ENCODE measurements at places on chromosomes 11 and 22.

GRCh38 chr22:46910624-46911023 lies 148.2 kb downstream of the TBC1D22A start:
- no peak for DNase-seq

DNA sequence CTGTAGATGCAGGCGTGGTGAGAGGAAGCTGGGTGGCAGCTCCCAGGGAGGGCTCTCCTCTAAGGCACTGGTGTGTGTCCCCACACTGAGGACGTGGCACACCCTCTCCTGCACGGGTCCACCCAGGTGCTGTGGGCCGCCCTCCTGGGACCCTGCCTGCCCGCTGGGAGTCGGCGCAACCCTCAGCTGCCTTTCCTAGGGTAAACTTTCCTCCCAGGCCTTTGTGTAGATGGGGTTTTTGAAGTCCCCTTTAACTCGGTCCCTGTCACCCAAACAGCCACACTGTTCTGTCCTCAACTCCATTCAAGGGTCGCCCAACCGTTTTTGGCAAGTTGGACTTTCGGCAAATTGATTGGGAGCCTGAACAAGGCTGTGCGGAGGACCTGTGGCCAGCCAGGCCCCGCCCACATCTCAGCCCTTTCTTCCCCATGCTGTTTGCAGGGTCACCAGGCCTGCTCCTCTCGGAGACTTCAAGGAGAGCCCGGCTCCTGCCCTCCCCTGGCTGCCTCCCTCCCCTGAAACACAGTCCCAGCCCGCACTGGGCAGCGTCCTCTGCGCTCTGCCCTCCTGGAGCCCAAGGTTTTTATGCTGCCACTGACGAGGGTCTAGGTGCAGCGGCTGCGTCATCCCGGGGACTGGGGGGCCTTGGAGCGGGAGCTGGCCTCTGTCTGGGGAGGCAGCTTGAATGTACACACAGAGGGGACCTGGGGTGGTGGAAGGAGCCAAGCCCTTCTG lies 1126.2 kb downstream of the BRD1 start:
- DNase-seq, result no peak

DNA sequence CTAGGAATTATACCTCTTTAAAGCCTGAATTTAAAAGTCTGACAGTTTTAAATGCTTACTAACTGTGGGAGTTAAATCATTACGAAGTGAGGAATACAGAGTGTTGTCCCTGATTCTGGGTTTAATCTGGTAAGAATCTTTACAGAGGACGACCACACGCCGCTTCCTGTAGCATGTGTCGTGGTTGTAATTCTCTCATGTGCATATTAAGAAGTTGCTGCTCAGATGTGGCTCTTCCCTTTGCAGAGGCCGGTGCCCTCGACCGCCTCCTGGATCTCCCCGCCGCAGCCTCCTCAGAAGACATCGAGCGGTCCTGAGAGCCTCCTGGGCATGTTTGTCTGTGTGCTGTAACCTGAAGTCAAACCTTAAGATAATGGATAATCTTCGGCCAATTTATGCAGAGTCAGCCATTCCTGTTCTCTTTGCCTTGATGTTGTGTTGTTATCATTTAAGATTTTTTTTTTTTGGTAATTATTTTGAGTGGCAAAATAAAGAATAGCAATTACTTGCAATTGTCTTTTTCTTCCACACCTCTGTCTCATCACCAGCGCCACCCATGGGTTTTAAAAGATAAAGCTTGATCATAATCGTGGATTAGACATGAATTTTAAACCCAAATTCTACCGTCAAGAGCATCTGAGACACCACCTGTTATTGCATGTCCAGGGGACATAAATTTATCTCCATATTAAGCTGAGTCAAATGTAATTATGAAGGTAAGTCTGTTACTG lies 6.5 kb downstream of the GAL start:
- no peak for DNase-seq

GRCh38 chr11:128733440-128734102 lies 39.7 kb downstream of the FLI1 start:
- no peak for DNase-seq

- DNase-seq, result no peak
Measured at GRCh38 chr11:19822531-19822930, 109.9 kb downstream of the NAV2 start.

DNA sequence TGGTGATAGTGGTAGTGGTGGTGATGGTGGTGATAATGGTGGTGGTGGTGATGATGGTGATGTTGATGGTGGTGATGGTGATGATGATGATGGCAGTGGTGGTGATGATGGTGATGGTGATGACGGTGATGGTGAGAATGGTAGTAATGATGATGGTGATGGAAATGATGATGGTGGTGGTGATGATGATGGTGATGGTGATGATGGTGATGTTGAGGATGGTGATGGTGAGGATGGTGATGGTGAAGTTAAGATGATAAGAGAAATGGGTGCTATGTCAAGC lies 11.8 kb downstream of the MRGPRG start:
- no peak for DNase-seq

- DNase-seq, result peak; percentile 67
Measured at GRCh38 chr11:1746511-1746931, 3.9 kb downstream of the IFITM10 start.

DNA sequence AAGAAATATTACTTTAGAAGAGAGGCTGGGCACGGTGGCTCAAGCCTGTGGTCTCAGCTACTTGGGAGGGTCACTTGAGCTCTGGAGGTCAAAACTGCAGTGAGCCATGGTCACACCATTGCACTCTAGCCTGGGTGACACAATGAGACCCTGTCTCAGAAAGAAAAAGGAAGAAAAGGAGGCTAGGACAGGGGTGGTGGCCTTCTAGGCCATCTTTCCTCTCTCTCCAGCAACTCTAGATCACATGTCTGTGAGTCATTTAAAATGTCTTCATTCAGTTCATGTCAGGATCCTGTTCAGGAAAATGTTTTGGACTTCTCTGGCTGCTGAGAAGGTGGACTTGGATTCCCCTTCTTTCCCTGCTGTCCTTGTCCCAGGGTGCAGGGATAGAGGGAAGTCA lies 53.3 kb downstream of the PPFIA1 start:
- DNase-seq, result no peak

DNA sequence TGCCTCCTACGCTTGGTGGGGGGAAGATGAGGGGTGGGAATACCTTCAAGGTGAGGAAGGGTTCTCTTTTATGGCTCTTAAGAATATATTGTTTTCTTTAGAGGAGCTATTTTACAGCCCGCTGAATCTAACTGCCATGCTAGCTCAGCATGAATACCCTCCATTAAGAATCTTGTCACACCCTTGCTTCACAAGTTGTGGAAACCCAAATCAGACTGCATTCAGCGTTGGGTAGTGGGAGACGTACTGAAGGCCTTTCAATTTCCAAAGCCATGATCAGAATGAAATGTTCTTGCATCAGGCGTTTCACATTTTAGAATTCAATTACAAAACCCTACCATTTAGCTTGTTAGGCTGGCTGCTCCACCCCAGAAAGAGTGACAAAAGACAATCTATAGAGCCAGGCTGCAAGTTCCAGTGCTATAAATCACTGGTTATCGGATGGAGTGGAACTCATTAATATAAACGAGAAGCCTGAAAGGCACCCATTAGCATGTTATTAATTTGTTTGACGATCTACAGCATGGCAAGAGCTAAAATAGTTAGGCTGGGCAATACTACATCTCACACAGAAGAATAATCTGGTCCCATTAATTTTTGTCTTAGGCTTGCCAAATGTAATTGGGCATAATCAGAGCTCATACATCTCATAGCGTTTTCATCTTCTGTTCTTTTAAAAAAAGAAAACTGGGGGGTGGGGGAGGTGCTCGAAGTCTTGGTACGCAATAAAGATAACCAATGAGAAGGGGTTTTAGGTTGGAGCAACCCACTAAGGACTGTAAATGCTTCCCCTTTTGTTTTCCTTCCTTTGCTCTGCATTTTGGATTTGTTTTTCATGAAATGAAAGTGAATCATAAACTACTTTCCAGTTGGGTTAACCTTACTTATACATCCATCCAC lies 57.5 kb downstream of the ABTB2 start:
- no peak for DNase-seq

GRCh38 chr11:134479206-134480135 lies 67.4 kb upstream of the B3GAT1 start:
- no peak for DNase-seq

GRCh38 chr22:43891360-43892182 lies at the start of gene PNPLA5:
Gene PNPLA5 (minus strand): TSS chr22:43892013. CDS start chr22:43891880, 133 bp downstream.
- no peak for DNase-seq

DNA sequence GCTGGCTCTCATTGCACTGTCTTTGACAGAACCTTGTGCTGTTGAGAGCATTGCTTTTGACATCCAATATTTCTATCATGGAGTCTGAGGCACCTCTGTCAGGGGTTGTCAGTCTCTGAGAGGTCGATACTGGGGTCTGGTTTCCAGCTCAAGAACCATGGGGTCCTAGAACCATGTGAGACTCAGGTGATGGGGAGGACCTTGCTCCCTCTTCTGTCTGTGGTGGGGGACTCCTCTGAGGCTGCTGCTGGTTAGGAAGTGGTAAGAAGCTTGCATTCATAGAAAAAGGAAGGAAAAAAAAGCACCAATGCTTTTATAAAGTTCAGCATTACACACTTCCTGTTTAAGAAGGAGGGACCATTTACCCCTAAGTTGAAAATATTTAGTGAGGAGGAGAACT lies 91.8 kb upstream of the CD44 start:
- DNase-seq, result no peak

DNA sequence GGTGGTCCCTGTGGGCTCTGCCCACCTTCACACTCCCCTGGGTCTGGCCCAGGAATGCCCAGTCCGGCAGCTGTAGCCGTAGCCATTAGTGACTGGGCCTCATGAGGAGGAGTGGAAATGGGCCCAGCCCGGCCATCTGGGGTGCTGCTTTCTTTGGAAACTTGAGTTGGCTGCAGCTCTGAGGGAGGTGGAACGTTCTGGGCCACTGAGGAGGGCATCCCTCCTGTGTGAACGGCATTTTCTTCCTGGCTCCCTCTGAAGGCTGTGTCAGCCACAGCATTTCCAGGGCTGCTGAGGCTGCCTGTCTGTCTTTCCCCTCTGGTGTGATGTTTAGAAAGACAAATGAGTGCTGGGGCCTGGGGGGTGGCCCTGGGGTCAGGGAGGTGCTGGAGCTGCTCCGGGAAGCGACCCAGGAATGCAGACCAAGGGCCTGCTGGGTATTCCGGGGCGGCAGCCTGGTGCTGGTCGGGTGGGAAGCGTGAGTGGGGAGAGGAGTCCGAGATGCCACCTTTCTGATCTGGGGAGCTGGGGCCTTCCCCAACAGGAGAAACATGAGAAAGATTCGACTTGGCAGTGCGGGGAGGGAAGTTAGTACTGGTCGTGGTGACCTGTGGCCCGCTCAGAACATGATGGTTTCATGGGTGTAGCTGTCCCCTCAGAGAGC lies 27.1 kb downstream of the PTDSS2 start:
- no peak for DNase-seq

- no peak for DNase-seq
Measured at GRCh38 chr22:17980015-17980590, 44.3 kb downstream of the MICAL3 start.

DNA sequence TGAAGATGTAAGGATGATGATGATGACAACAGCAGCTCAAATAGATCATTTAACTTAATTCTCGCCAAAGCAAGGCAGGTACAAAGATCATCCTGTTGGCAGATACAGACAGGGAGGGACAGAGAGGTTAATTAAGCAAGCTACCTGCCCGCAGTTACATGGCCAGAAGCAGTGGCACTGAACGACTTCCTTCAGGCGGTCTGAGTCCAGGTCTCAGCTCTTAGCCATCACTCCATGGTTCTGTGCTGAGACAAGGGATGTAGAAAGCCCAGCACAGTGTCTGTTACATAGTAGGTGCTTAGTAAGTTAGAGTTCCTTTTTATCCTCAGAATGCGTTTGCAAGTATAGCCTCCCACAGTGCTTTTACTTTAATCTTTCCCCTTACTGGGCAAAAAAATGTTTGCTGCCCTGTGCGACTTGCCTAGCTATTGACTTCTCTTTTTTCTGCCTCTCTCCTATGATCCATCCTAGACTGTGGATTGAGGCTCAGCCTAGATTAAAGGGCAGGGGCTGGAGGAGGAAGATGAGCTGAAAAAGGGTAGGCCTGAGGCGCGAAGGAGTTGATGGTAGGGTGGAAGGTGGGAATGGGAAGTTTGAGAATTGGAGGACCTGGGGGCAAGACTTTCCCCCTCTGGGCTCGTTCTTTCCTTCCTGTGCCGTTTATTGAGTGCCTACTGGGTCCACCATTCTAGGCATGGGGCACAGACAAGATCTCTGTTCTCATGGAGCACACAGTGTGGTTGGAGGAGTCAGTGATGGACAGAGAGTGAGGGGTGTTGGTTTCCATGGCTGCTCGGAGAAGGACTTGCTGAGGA lies 108.2 kb upstream of the OR4B1 start:
- DNase-seq, result no peak

- DNase-seq, result no peak
Measured at GRCh38 chr11:116928102-116928777, 90.8 kb upstream of the APOA1 start.

DNA sequence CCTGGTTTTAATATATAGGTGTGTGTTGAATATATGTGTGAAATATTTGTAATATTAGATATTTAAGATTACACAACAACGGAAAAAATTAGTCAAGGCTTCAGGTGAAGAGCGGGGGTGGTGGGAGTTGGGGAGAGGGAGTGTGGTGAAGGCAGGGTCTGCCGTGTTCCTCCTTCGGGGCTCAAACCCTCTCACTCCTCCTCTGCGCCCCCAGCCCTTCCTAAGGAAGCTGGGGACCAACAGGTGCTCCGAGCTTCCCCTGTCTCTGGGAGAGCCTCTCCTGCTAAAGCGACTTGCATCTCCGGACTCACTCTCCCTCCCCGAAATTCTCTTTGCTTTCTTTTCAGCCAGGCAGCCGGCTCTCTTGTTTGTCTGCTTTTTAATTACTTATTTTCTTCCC lies 960 bp upstream of the CADM1 start:
- no peak for DNase-seq

GRCh38 chr22:31776231-31776630 lies 22.4 kb downstream of the DEPDC5 start:
- peak; percentile 3 for DNase-seq

Data from MG63 (cell line).